Left forelimb (tissue), 1 donor: ENCODE measurements at places on chromosomes 3 and 15.

DNA sequence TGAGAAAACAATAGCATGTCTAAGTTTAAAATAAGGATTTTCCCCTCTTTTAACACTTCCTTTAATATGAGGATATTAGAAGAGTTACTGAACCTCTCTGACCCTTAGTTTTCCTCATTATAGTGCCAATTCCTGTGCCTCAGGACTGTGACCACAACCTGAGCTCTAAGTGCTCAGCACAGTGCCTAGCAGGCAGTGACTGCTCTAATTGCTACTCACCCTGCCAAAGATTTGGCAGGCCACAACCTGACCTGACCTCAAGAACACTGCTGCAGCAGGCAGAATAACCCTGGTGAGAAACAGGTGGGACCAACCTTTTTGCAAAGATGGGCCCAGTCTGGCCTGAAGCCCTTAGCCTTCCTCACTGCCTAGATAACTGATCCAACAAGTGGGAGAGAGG, 35.7 kb downstream of the NBEAL2 start:
- no peak for DNase-seq

- no peak for DNase-seq
Observed at GRCh38 chr3:40332684-40333083, 23.2 kb downstream of the EIF1B start.

DNA sequence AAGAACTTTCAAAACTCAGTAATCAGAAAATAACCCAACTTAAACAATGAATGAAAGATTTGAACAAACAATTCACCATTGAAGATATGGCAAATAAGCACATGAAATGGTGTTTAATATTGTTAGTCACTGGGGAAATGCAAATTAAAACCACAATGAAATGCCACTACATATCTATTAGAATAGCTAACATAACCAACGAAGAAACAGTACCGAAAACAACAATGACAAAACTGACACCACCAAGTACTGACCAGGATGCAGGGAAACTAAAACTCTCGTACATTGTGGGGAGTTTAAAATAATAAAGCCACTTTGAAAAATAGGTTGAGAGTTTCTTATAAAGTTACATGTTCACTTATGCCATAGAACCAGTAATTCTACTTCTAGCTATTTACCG, 69.1 kb downstream of the KBTBD8 start:
- no peak for DNase-seq

- no peak for DNase-seq
Observed at GRCh38 chr3:757711-758110, 335.1 kb upstream of the CNTN6 start.

- peak; percentile 93 for DNase-seq
Observed at GRCh38 chr3:134374105-134374790, at the start of gene AMOTL2. Gene AMOTL2, minus strand, starts transcription at chr3:134374447. Its CDS starts 3,014 bp downstream, at chr3:134371433.

GRCh38 chr3:53140847-53141845, 10.9 kb upstream of the RFT1 start:
- DNase-seq: no peak

DNA sequence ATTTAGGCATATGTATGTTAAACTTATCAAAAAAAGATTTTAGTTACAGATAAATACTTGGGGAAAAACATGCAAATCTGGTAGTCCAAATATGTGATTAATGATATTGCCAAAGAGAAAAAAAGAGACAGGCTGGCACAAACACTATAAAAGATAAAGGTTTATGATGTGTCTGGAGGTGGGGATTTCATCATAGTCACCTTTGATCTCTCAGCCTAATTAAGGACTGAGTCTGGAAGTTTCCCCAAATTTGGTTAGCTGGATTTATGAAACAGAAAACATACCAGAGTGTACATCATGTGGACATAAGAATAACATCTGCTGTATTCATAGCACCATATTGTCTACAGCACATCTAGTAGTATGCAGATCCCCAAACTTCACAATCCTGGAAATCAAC, 157.0 kb downstream of the FGF12 start:
- no peak for DNase-seq

DNA sequence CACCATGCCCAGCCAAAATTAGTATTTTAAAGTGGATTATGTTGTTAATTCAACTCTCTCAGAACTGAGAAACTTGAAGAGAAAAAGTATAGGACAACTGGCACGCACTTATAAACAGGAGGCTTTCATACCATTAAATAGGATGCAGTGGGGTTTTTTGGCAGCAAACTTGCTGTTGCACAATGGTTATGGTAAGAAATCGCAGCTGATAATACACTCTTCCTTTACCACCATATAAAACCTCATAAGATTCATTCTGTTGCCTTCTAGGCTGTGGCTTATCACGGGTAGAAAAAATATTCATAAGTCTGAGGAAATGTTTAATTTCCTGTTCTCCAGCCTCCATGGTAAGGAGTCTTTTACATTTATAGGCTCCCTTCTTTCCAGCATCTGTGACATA, 95.3 kb downstream of the TMCO5A start:
- DNase-seq: no peak

DNA sequence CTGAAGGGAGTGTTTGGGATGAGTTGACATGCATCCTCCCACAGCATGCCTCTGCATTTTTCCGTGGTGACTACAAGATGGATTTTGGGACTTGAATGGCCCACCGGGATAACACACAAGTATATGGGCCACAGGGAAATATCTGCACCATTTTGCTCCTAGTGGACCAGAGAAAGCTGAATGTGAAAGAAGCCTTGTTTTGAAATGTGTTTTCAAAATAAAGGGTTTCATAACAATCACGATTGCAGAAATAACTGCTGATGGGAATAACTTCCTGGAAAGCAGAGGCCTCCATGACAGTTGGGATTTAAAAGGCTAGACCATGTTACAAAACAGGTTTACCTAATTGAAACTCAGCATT, 77.5 kb upstream of the PRR23C start:
- no peak for DNase-seq

DNA sequence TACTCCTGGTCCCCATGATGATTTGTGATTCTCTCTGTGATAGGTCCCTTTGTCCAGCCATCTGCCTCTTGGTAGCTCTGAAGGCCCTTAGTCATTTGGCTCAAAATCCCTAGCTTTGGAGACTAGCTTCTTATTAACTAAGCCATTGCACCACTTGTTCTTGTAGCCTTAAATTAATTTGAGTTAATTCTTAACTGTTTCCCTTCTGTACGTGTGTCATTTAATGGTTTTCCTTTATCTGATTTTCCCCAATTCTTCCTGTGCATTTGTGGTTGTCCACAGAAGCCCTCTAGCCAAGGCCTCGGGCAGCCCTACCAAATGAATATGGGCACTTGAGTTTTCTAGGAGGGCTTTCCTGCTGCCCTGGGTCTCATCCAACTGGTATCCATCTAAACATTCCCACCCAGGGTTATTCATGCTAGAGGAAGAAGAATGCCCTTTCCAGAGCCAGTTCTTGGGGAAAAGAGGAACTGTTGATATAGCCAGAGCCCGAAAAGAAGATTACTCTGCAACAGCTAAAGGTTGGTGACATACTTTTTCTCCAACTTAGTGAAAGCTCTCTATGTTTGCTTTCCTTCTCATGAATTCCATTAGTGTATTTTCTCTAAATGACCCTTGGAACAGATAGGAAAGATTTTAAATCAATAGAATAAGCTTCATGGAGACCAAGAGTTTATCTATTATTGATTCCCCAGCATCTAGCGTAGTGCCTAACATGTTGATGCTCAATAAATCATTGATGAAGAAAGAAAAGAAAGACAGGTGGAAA, 44.2 kb upstream of the ZBTB38 start:
- no peak for DNase-seq

DNA sequence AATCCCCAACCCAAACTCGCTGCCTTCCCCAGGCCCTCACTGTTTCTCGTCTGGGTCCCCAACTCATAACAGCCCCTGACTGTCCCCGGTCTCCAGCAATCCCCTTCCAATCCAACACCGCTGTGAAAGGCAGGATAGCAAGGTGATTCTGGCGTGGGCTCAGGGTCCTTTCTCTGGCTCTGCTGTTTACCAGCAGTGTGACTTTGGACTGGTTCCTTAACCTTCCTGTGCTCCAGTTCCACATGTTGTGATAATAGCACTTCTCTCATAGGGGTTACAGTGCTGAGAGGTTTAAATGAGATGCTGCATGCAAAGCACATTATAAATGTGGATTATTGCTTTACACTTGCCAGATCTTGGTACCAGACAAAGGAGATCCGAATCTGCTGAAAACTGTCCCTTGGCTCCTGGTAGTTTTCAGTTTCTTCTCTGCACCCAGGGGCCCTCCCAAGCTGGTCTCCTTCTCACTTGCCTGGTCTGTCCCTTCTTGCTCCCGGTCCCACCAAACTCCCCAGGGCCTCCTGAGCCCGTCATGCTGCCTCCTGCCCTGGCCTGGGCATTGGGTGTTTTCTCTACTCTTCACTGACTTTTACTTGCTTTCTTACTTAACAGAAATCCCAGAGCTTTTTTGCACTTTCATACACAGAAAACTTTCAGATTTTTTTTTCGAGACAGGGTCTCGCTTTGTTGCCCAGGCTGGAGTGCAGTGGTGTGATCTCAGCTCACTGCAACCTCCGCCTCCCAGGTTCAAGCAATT, 26.8 kb upstream of the CYP11A1 start:
- no peak for DNase-seq

DNA sequence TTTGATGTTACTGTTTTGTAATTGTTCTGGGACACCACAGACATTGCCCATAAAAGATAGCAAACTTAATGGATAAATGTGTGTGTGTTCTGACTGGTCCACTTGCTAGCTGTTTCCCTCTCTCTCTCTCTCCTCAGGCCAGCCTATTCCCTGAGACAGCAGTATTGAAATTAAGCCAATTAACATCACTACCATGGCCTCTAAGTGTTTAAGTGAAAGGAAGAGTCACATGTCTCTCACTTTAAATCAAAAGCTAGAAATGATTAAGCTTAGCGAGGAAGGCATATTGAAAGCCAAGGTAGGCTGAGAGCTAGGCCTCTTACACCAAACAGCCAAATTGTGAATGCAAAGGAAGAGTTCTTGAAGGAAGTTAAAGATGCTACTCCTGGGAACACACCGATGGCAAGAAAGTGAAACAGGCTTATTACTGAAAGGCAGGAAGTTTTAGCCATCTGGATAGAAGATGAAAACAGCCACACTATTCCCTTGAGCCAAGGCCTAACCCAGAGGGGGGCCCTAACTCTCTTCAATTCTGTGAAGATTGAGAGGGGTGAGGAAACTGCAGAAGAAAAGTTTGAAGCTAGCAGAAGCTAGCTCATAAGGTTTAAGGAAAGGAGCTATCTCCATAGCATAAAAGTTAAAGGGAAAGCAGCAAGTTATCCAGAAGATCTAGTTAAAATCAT, 295.1 kb downstream of the CHST2 start:
- DNase-seq: no peak

- DNase-seq: no peak
Observed at GRCh38 chr15:72175186-72176044, 22.2 kb downstream of the GRAMD2A start.

GRCh38 chr15:41881550-41881919, 12.3 kb downstream of the SPTBN5 start:
- DNase-seq: no peak

- DNase-seq: no peak
Observed at GRCh38 chr3:8324747-8325146, 176.9 kb upstream of the LMCD1 start.

- DNase-seq: no peak
Observed at GRCh38 chr3:126053513-126053912, 30.4 kb downstream of the SLC41A3 start.

- DNase-seq: no peak
Observed at GRCh38 chr3:28280781-28281180, 39.4 kb downstream of the CMC1 start.

DNA sequence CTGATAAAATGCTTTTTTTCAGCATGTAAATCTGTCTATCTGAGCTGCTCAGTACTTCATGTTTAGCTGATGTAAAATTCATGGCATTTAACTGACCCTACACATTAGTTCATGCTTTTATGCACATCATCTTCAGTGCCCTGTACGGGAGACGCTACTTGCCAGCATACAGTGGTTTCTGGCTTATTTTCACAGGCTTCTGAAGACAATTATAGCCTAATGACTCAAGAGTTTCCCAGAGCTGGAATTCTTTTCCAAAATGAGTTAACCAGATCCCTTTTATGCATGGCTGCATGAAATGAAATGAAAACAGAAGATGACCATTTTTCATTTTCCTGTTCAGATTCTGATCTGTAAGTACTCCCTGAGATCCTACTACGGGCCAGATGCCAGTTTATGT, 1061.5 kb downstream of the ROBO2 start:
- no peak for DNase-seq

- no peak for DNase-seq
Observed at GRCh38 chr3:77222701-77223100, 182.8 kb downstream of the ROBO2 start.

DNA sequence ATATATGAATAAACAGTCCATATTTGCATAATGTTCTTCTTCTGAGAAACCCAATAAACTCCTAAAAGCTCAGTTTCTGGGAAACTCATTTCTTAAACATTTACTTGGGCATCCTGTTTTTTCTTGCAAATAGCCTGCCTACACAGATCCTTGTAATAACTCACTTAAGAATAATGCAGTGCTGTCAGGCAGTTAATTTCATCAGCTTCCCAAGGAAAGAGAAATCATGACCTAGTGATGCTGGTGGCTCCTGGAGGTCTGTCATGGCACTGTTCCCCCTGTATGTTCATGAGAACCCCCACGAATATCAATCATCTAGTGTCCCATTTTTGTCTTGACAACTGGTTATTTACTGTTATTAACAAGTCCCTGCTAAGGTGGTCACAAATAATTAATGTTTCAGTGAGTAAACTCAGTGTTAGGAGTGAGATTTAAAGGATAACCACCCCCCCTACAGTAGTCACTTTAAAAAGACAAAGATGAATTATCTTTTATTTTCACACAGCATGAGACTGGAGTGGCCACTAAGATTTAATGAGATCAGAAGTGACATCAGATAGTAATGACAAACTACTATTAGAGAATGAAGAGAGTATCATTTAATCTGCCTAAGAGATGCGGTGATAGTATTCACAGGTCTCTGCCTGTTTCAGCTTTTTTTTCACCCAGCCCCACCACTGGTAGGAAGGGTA, 279.5 kb upstream of the NECTIN3 start:
- no peak for DNase-seq

DNA sequence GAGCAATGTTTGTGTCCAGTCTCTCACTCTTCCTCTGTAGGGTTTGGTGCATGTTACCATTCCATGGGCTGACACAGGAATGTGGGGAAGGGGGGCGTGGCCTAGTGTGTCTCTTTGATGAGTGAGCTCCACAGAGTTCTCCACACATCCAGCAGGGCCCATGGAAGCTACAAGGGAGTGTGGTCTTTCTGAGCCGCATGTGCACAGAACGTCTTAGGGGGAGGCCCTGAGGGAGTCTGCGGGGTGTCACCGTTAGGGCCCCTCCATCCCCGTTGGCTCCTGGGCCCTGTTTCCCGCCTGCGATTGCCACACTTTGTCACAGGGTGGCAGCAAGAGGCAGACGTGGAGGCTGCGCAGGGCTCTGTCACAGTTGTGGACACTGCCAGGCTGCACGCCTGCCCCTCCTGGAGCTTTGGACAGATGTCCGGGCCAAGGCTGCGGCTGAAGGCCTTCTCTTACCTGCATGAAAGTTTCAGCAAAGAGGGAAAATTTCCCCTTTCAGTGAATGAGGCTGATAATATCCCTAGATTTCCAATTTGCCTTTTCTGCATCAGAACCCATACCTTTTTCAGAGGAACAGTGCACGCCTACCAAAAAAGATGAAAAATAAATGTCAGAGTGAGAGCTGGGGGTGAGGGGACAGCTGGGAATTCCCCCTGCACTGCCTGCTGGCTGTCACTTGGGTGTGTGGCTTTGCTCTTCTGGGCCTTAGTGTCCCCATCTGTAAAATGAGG, 24.3 kb downstream of the CACNA2D3 start:
- DNase-seq: peak; percentile 71
